ENCODE measurements at places on chromosomes 5 and 9.

DNA sequence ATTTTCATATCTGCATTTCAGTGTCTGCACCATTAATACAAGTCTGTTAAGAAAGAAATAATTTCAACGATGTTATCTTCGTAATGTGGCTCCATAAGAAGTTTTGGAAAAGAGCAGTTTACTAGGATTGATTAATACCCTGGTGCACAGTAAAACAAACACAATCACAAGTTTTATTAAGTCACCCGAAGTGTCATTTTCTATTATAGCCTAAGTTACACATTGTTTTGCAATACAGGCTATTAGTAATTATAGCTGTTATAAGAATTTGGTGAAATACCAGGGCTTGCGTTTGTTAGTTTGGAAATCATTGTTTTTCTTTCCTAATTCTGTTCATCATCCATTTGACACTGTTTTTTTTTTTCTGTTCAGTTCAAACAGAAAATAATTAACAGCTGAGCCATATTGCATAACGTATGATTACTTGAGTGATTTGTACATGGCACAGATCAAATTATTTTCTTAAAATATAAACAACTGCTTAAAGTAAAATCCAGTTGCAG, 30.6 kb downstream of the LVRN start:
- DNase-seq: no peak

DNA sequence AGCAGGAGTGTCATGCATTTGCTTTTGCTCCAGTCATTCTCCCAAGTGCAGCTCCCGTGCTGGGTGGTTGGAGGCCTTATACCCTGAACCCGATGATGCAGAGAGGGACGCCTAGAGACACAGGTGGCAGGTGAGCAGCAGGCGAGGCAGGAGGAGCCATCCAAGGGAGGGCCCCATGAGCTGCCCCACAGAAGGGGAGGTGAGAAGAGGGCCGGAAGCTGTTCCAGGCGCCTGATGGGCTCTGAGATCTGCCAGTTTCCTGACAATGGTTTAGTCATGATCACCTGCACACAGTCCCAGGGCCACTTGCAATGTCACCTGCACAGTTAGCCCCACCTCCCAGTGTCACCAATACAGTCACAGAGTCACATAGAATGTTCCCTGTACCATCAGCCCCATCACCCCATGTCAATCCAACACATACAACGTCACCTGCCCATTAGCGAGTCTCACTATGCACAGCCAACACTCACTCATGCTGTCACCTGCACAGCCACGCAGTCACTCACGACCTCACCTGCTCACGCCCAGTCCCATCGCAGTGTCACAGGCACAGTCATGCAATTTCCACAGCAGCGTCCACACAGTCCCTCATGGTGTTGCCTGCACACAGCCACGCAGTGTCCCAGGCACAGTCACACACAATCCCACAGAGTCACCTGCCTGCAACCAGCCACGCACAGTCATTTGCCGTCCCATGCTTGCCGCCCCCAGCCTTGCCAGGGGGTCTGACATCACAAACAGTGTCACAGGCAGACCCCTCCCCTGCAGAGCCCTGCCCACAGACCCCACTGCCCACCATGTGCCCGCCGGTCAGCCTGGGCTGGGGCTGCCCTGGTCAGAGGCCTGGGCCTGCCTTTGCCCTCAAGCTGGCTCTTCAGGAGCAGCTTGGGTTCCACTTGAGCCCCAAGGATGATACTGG, 113.4 kb downstream of the LHX2 start:
- peak; percentile 94 for DNase-seq

GRCh38 chr5:130243641-130244040, 339.4 kb downstream of the CHSY3 start:
- no peak for DNase-seq

DNA sequence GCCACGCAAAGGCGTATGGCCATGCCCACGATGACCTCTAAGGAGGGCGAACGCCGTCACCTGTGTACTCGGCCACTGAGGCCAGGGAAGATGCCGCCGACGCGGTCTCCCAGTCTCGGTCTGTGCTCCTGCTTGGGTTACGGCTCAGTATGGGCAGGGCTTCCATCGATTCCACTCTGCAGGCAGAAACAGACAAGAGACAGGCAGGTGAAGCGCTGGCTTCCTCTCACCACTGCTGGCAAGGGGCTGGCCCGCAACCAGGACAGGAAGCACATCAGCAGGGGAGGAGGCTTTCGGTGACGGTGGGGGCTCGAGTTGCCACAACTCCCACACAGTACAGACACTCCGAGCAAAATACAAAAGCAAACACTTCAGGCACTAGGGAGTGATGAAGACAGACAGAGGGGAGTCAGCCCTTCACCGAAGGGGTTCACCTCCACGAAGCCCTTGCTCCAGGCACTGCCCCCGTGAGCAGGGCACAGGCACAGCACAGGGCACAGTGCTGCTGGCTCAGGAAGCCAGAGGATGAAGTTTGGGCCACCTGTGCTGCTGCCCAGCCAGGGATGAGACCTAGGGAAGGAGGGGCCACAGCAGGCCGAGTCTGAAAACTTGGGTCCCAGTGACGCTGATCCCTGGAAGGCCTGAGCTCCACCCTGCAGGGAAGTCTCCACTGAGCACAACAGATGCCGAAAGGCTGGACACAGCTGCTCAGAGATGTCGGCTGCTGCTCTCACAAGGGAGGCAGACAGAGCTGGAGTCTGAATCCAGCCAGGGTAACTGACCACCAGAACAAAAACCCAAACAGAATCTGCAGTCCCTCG, 91.3 kb downstream of the CAMSAP1 start:
- DNase-seq: peak; percentile 87

DNA sequence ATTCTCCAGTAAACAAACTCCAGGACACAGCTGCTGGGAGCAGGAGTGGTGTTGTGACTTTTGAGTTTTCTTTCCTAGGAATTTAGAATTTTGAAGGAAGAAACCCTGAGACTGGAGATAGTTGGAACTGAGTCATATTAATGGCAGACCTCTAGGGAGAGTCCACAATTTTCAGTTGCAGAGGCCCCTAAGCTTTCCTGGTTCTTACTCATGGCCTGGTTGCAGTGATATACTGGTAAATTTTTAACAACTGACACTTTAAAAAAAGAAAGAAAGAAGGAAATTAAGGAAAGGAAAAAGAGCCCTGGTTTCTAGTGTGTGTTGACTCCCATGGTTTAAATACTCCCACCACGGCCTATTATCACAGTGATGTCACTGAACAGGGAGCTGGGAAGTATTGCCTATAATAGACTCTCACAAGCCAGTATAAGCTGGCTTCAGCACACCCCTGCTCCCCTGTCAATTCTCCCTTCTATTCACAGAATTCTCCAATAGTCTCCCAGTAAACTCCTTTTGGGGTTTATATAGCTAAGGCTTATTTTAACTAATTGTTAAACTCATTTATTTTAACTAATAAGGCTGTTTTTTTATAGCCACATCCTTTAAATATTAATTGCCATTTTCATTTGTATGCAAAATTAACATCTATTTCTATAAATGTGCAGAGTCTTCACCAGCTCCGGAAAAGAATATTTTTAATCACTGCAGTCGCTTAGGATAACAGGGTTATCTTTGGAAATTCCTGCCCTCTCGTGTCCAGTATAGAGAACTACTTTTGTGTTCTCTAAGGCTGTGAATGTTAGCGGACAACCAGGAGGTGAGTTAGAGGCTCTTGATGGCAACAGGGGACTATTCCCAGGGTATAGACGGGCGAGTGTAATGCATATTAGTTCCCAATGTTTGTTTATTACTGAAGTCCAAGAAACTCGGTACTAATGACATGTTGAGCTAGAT, 59.7 kb downstream of the GGTA1 start:
- peak; percentile 8 for DNase-seq

DNA sequence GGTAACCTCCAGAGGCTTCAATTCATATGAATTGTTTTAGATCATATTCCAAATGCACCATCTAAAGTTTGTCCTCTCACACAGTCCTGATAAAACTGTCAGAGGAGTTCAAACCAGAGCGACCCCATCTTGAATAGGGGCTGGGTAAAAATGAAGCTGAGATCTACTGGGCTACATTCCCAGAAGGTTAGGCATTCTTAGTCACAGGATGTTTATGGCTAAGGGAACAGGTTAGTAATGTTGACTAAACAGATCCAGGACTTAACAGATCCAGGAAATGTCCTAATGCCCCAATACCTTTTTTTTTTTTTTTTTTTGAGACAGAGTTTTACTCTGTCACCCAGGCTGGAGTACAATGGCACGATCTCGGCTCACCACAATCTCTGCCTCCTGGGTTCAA, 192.6 kb upstream of the PRDM9 start:
- no peak for DNase-seq

DNA sequence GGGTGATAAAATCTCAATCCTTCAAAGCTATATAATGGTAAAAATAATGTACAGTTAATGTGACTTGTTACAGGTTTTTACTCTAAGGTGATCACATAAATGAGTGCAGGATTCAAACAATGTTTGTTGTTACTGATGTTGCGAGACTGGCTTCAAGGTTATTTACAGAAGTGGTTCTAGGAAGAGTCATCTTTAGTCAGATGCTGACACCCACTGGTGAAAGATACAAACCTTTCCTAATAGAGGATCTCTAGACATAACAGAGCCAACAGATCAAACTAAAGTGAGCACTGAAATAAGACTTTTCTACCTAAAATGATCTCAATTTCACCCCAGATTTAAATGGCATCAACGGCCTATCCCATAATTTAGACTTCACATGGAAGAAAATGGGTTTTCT, 20.2 kb downstream of the ARSB start:
- DNase-seq: peak; percentile 45

Data from NCI-H510A treated with DMSO at 0.1 percent for 48 hours (cell line).